HFFc6 (cell line): ENCODE measurements at places on chromosomes 16 and 17.

DNA sequence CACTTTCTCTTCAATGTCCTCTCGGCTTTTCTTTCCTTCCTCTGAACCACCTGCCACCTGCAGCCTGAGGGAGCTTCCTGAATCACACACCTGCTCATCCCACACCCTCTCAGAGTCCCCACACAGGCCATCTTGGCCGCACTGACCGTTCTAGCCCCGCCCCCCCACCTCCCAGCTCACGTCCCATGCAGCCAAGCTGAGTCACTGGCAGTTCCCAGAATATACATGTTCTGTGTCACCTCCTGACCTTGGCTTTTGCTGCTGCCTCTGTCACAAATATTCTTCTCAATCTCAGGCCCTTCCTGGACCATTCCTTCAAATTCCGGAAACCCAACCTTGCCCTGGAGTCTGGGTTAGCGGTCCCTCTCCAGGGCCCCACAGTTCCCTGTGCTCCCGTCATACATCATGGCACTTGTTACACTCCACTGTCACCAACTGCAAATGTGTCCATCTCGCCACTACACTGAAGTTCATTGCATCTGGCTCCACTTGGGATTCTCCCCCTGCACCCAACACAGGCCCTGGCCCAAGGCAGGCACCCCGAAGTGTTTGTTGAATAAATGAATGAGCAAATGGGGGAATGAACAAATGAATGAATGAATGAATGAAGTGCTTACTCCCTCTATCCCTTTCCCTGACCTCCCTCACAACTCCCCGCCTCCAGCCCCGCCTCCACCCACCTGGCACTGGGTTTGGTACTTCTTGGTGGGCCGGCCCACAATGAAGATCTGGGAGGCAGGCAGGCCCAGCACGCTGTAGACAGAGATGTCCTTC is 12.8 kb downstream of the PIMREG start:
- DNase-seq, result peak; percentile 61

DNA sequence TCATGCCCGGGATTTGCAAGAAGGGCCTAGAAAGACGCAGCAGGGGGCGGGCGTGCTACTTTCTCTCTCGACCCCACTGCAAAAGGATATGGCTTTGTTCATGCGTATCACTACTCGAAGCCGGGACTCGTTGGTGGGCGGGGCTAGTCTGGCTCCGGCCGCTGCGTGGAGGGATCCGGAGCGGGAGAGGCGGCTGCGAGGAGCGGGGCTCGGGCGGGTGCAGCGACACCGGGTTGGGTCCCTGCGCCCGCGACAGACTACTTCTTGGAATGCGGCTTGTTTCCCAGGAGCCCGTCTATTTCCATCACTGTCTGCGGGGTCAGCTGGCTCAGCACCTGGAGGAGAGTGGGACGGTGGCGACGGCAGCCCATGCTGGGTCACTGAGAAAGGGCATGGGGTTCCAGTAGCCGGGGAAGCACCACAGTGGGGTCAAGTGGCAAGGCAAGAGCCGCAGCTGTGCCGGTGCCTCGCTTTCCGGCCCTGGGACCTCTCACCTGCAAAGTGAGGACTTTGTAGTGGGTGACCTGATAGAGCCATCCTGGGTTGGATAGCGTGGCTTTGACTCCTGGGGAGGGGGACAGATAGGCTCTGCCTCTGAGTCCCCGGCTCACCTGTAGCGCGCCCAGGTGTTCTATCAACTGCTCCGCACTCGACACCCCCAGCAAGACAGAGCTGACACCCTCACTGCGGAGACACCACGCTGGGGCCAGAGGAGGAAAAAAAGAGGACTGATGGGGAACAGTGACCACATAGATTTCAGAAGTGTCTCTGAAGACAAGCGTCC is 6.6 kb downstream of the KCNAB3 start:
- DNase-seq, result peak; percentile 41

GRCh38 chr16:62883509-62883908 is 847.3 kb upstream of the CDH8 start:
- DNase-seq, result no peak

GRCh38 chr16:84656649-84657048 is 8.3 kb downstream of the KLHL36 start:
- no peak for DNase-seq

- DNase-seq, result no peak
Measured at GRCh38 chr17:27268394-27269085, 25.4 kb upstream of the WSB1 start.

DNA sequence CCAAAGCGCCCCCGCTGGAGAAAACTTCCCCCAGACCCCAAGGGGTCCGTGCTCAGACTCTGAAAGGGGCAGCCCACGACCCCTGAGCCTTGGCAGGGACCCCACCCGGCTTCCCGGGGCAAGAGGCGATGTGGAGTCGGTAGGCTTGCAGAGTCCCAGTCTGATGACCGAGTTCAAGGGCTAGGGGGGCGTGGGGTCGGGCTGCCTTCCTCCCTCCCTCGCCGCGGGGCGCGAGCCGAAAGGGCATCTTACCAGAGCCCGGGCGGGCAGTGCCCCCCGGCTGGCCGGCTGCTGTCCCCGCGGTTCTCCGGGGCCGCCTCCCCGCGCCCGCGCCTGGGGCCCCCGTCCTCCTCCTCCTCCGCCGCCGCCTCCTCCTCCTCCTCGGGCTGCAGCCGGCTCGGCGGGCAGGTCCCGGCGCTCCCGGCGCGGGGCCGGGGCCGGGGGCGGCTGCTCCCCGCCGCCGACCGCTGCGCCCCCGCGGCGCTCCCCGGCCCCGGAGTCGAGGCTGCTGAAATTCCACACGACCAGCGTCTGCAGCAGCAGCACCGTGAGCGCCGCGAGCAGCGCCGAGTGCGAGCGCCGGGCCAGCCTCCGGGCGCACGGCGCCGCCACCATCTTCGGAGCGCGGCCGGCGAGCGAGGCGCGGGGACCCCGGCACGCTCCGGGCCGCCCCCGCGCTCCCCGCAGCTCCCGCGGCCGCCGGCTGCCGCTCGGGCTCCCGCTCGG is 415 bp downstream of the XYLT1 start:
- no peak for DNase-seq
